Upper lobe of left lung (tissue), 6 donors: ENCODE measurements at places on chromosomes 16 and 17. TPM values are rescaled to one million over a fixed set of nuclear protein-coding genes. Genes with fewer than 3 reads are reported as not detected.

Gene ERN2
- total RNA-seq: 1.3 TPM

- no peak for DNase-seq
Observed at GRCh38 chr16:73890186-73891128, 406.2 kb upstream of the PSMD7 start.

- DNase-seq: no peak
Observed at GRCh38 chr16:14321542-14321941, 250.4 kb downstream of the MRTFB start.

Gene TBC1D3I
- total RNA-seq: 1.4 TPM

Gene TP53TG3B
- not detected for total RNA-seq

Gene KRTAP4-4
- not detected for total RNA-seq

DNA sequence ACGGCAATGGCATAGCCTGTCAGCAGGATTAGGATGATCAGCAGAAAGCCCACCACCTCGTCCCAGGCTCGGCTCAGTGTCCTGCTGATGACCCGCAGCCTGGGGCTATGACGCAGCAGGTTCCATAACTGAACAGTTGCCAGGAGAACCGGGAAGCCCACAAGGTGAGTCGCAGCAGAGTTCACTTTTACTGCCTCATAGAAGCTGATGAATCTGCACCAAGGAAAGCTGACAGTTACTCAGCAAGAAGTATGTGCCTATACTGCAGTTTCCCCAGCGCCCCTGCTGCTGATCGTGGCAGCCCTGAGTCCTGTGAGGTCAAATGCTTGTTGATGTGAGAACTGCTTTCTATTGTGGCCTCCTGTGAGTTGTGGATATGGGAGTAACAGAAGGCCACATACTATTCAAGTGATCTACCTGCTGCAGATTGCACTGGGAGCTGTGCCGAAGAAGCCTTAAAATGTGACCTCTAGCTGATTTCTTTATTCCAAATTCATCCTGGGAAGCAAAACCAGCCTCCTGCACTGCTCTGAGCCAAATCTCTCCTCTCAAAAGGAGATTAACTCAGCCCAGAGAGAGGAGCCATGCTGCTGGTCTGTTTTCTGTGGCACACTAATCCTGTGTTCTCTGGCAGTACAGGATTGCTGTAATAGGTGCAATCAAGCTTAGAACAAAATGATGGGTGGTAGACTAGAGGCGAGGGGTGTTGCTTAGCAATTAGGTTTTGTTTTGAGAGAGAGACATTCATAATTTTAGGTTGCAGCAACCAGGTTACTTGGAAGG, 38.8 kb downstream of the IST1 start:
- no peak for DNase-seq

DNA sequence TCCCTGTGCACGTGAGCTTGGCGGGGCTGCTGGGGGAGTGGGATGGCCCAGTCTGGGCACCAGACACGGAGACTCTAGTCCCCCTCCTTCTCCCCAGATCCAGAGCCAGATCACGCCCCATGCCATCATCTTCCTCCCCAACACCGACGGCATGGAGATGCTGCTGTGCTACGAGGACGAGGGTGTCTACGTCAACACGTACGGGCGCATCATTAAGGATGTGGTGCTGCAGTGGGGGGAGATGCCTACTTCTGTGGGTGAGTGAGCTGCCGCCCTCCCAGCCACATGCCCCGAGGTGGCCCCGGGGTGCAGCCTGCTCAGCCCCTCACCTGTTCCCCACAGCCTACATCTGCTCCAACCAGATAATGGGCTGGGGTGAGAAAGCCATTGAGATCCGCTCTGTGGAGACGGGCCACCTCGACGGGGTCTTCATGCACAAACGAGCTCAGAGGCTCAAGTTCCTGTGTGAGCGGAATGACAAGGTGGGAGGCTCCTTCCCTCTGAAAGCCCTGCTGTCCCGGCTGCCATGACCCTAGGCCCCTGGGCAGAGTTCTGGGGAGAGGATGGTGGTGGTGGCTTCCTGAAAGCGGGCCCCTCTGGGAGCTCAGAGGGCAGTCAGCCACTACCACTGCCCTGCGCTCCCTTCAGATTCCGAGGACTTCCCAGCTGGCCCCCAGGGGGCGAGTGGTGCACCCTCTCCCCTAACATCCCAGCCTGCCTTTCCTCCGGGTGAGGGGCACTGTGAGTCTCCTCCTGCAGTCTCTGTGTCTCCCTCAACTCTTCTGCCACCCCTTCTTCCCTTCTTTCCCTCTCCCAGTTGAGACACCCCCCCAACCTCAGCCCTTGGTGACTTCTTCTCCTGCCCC, 2.8 kb upstream of the C17orf107 start:
- peak; percentile 58 for DNase-seq

- DNase-seq: no peak
Observed at GRCh38 chr16:67770346-67770991, 35.9 kb downstream of the RANBP10 start.

DNA sequence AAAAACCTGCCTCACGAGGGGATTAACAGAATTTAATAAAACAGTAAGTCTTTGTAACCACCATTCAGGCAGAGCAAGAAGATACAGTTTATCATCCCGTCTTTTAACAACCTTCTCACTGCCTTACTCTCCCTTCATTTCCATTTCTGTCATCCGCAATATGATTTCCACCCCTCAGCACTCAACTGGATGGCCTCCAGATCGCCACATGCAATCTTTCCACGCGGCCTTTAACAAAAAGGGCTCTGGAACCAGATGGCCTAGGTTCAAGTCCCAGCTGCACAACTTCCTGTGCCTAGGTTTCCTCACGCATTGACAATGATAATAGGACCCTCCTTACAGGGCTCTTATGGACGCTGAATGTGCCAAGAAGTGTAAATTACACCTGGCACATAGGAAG, 103.6 kb downstream of the GAS7 start:
- DNase-seq: no peak

DNA sequence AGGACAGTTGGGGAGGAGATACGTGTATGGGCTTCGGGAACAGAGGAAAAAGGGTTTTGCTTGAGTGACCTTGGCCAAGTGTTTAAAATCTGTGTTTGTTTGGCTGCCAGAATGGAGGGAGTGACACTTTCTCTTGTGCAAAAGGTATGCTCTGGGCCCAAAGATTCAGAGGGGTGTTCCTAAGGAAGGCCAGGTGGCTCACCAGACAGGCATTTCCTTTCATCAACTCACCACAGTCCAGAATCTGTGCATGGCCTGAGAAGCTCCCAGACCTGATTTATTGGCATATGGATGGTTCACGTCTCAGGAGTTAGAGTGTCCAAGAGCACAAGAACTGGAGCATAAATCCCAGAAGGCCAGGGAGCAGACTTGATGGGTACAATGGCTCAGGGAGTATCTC, 53.4 kb upstream of the NLK start:
- no peak for DNase-seq

GRCh38 chr17:65155622-65156021, 18.5 kb downstream of the RGS9 start:
- no peak for DNase-seq

Gene HES7
- not detected for total RNA-seq

- DNase-seq: no peak
Observed at GRCh38 chr17:60969500-60970037, 291.9 kb downstream of the BCAS3 start.

Gene ZPBP2
- not detected for total RNA-seq

DNA sequence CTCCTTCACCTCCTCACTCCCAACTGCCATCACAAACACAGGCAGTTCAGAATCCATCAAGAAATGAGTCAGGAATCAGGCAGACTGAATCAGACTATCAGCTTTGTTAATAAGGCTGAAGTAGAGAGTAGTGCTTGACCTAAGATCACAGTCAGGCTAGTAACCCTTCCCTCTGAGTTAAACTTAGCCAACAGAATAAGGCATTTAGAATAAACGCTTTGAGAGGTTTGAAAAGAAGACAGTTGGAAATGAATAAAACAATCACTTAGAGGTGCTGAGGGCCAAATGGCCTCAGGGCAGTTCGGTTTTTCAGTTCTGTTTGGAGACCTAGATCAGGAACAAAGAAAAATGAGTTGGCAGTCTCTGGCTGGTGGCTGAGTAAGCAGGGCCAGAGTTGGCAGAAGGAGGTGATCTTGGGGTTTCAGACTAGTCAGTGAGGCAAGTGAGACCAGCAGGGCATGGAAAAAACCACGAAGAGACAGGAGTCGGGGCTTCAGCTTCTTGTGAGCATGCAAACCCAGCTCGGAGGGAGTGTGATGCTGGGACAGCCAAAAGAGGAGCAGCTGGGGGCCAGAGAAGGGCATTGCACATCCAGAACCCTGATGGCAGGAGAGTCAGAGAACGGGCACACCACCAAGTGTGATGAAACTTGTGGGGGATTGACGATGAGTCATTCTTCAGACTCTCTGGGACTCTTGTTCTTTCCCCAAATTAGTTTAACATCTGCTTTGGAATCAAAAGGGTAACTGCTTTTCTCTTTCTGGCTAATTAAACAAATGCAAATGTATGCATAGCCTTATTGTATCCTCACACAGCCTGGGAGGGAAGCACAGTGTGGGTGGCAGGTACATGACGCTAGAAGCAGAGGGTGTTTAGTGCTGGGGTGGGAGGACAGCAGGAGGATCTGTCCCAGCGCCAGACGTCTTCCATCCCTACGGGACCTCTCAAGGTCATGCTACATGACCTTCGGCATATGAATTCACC, 54.8 kb downstream of the SPECC1 start:
- no peak for DNase-seq

Gene MAPT
- 2.1 TPM for total RNA-seq

DNA sequence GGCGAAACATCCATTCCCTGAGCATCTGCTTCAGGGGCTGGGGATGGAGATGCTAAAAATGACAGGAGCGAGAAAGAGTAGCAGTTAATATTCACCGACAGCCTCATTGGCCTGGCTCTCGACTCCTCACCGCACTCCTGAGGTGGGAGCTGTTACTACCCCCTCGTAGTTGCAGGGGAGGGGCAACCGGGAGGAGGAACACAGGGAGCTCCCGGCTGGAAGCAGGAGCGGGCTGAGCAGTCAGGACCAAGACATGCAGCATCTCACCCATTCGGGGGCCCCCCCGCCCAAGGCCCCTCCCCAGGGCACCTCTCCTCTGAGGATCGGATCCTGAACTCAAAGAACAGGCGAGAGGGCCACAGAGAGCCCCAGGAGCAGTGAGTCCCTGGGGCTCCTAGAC, 4.5 kb upstream of the ACSF3 start:
- no peak for DNase-seq

Gene SP6
- total RNA-seq: 2.7 TPM

Gene CA5A
- total RNA-seq: under 0.01 TPM

DNA sequence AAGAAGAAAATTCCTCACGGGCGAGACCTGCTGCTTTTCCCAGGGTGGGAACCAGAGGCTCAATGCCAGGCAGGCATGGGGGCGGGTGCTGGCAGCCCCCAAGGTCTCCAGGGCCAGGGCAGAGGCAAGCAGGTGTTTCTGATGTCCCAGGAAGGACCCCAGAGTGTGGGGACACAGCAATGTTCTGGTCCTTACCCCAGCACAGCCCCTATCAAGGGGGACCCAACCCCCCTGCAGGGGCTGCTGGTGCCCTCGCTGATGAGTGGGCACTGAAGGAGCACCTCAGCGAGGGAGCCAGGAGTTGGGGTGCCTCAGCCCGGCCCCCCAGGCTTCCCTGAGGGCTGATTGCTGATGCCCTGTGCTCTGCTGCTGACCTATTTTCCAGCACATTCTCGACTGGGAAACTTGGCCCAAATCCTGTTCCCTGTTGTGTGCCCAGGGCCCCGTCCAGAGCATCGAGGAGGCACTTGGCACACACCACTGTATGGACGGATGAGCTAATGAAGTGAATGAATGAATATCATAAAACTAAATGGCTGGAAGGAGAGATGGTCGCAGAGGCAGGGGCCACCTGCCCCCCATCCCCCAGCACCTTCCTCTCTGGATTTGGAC, 2.8 kb downstream of the DBNDD1 start:
- no peak for DNase-seq

DNA sequence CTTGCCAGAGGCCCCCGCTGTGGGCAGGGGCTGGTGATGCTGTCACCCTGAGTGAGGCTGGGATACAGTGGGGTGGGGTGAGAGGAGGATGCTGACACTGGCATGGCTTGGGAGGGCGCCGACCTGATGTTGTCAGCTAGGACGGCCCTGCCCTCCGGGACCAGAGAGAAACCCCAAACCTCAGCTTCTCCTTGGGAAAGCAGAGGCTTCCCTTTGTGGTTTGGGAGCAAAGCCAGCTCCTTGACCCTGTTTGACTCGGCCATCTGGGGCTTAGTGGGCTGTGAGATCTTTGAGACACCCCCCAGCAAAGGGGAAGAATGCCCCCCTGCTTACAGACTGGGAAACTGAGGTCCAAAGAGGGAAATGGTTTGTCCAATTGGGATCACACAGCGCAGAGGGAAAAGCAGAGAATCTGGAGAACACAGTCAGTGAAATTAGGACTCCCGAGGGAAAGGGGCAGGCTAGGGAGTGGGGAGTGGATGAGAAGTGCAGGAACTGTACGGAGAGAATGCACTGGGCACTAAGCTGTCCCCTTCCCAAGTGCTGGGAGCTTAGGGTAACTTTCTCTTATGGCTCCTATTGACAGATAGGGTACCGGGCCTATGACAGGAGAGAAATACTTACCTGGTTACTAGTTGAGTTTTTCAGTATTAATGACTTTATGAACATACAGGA, 40.7 kb upstream of the DLX4 start:
- DNase-seq: no peak

Gene CIITA
- 35.1 TPM for total RNA-seq

Gene KRT27
- not detected for total RNA-seq

GRCh38 chr16:88347656-88348376, 34.9 kb upstream of the ZNF469 start:
- DNase-seq: peak; percentile 61

Gene CAVIN1
- 240 TPM for total RNA-seq

Gene TUFM
- total RNA-seq: 118 TPM

- DNase-seq: no peak
Observed at GRCh38 chr16:78837706-78838105, 738.3 kb downstream of the WWOX start.
